Cortex of kidney (tissue), 1 donor: ENCODE measurements at places on chromosomes 2 and 18.

DNA sequence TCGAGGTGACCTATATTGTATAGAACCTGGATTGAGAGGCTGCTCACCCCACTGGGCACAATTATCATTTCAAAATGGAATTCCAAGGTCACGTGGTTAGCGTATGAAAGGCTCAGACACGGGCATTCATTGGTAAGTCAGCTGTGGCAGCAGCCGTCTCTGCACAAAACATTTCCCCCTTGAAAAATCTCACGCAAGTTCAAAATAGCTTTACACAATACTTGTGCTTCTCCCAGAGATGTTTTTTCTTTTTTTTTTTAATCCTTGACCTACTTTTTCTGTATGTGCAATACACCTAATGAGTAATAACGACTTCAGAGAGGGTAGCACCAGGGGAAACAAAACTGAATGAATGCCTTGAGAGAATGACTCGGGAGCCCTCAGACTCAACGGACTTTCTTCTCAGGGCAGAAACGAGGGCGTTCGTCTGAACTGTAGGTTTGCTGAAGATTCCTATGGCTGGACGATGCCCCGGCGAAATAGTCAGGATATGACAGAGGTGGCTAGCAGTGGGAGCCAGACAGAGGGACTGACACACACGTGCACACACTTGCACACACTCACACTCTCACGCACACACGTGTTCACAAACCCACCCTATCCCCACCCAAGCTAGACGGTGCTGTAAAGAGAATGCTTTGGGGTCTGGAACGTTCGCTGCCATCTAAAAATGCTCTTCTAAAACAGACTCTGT is 77.8 kb downstream of the PDCL3 start:
- no peak for DNase-seq

DNA sequence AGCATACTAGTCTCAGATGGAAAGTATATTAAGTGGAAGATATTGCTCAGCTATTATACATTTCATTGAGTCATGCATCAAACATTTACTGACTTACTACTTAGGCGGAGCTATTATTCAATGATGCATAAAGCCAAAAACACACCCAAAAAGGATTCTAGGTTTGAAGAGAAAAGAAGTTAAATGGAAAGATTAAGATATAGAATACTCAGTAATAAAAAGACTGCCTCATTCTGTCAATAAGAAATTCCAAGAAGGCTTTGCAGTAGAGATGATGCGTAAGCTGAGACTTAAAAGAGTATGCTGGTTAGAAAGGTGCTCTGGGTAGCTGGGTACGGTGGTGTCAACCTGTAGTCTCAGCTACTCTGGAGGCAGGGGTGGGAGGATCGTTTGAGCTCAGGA is 27.6 kb downstream of the STK17B start:
- DNase-seq, result no peak

- no peak for DNase-seq
Measured at GRCh38 chr2:170455617-170456426, 259.3 kb upstream of the SP5 start.

- DNase-seq, result no peak
Measured at GRCh38 chr2:36663851-36664695, 32.4 kb upstream of the VIT start.

DNA sequence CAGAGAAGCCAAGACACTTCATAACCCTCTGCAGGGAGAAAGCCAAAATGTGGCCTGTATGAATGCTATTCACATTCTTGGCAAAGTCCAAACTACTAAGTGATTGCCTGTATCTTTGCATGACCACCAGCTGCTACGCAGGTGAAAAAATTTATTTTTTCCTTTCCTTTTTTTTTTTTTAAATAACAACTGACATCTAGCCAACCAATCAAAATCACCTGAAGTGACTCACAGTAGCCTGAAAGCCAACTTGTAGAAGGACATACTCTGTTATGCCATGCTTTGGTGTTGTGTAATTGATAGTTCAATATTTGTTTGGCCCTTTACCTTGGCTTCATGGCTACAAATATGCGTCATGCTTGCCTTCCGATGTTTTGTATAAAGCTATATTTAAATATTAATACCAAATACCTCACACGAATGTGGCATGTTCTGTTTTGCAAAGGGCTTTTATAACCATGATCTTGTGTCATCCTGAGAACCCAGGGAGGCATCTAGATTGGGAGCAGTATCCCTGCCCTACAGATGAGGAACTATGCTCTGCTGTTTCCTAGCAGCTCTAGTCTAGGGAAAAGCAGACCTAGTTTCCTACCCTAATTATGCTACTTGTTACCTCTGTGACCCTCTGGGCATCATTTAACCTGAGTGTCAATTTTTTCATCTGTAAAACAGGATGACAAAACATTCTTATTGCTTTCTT is 102.1 kb downstream of the MYOM1 start:
- no peak for DNase-seq

DNA sequence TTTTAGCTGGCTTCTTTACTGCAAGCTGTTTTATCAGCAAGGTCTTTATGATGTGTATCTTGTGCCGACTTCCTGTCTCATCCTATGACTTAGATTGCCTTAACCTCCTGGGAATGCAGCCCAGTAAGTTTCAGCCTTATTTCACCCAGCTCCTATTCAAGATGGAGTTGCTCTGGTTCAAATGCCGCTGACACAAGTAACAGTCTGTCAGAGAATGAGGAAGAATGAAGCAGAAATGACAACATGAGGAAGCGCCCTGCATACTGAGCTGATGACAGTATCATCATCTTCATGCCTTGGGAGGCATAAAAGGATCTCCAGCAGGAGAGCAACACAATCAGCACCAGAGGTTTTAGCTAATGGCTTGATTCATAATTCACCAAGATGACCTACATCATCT is 309.4 kb downstream of the NBAS start:
- no peak for DNase-seq

GRCh38 chr2:58853420-58853819 is 612.3 kb upstream of the FANCL start:
- DNase-seq, result no peak

- DNase-seq, result no peak
Measured at GRCh38 chr2:28274911-28275685, 117.6 kb upstream of the FOSL2 start.
